ENCODE measurements at places on chromosomes 5 and 9. TPM values are rescaled to one million over a fixed set of nuclear protein-coding genes. Genes with fewer than 3 reads are reported as not detected.
A peak's percentile ranks its signal among the peaks of the same experiment; 100 is the strongest.

DNA sequence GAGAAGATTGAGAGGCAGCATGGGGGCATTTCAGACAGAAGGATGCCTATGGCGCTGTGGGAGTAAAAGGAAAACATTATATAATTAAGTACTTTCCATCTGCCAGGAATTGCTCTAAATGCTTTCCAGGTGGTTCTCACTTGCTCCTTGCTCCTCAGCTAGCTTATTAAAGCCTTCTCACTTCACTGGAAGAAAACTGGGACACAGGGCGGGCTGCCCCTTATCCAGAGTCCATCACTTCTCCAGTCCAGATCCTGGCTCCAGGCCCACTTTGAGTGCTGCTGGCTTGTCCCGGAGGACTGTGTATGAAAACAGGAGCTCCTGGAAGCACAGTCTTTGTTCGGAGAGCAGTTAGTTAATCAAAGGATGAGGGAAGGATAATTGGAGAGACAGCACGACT is 409.9 kb upstream of the ADAMTS16 start:
- DNase-seq: no peak

- DNase-seq: no peak
These were observed 118.7 kb downstream of the AUH start for GRCh38 chr9:91243029-91243428.

- no peak for DNase-seq
These were observed 25.4 kb downstream of the APBA1 start for GRCh38 chr9:69646810-69647209.

DNA sequence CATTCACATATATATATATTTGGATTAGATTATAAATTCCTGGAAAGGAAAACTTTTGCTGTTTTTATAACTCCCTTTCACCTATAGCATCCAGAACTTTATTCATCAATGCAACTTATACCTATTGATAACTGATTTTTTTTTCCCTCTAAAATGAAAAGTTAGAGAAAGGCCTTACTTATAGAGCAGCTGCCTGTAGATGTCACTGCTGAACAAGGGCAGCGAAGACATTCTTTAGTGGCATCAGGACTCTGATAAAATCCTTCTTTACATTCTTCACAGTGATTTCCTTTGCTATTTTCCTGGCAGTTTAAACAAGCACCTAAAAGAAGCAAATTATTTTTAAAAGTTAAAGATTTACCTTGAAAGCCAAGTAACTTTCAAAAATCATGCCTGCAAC is 32.3 kb upstream of the CDK5RAP2 start:
- no peak for DNase-seq

DNA sequence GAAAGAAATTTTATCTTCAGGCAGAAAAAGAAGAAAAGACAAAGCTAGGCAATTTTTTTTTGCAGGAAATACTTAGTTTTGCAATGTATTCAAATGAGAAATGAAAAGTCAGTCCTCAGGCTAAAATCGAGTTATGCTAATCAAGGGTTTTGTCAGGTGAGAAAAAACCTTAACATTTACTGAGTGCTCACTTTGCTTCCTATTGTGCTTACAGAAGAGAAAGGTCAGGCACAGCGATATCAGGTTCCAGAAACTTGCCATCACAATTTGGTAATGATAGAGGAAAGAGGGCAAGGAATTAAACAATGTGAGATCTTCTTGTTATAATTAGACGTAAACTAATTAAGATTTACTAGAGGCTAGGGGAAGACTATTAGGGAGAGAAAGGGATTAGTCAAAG is 431.7 kb upstream of the CTNND2 start:
- no peak for DNase-seq

- no peak for DNase-seq
These were observed 29.6 kb downstream of the C5orf58 start for GRCh38 chr5:170262061-170263045.

DNA sequence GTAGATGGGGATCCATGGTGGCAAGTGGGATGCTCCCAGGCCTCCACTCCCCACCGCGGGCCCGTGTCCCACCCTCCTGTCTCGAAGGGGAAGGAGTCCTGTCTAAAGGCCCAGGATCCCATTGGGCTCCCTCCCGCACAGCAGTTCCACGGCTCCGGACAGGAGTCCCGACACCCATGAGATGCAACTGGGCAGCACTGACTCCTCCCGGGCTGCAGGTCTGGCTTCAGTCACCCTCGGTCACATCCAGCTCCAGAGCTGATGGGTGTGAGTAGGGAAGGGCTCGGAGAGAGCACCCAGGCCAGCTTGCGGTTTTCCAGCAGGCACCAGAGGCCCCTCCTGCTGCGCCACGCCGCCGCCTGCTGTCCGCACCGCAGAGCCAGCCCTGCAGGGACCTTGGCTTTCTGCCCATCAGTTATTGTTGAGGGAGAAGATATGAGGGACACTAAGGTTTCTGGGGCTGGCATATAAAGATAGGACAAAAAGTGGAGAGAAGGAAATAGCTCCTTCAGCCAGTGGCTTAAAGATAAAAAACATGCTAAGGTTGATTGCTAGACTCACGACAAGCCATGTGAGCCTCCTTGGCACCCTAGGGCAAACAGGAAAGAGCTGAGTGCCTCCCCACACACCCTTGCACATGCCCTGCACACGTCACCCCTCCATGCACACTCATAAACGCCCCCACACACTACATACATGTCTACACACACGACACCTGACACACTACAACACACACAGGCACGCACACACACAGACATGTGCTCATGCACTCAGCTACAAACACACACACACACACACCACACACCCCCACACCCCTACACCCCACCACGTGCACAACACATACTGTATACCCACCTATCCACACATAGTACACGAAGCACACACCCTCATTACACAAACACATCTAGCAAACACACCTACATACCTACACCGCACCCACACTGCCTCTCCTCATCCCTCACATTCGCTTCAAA is 79.0 kb downstream of the AK8 start:
- DNase-seq: no peak

DNA sequence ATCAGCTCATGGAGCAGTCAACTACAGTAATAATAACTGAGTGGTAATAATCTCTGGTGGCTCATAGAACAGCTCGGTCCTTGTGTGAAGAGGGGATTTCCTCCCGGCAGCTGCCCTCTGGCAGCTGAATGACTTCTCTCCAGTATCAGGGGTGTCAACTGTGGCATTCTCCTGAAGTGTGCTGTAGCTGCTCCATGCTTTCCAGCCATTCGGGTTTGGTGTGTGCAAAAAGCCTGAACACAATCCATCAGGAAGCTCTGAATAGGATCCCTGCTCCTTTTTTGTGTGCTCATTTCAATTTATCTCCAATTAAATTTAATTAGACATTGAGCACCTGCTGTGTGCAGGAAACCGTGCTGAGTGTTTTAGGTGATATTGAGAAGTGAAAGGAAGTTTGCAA is 59.8 kb upstream of the BARX1 start:
- no peak for DNase-seq

- DNase-seq: peak; percentile 53
These were observed 15.7 kb downstream of the PNPLA7 start for GRCh38 chr9:137534256-137535119.

DNA sequence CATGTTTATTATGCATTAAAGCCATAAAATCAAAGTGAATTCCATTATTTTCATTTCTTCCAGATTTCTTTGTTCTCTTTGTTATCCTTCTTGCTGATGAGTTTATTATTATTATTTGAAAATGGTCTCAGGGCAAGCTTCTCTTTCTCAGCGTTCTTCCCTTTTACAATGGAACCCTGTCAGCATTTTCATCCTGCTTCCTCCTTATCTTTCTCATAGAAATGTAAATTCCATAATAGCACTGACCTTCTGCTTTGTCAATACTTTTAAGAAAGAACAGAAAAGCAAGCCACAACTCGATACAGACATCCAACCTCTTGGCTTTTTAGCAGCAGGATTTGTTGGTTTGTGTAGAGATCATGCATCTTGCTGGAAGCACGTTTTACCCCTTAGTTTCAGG is 114.0 kb upstream of the BASP1 start:
- no peak for DNase-seq

DNA sequence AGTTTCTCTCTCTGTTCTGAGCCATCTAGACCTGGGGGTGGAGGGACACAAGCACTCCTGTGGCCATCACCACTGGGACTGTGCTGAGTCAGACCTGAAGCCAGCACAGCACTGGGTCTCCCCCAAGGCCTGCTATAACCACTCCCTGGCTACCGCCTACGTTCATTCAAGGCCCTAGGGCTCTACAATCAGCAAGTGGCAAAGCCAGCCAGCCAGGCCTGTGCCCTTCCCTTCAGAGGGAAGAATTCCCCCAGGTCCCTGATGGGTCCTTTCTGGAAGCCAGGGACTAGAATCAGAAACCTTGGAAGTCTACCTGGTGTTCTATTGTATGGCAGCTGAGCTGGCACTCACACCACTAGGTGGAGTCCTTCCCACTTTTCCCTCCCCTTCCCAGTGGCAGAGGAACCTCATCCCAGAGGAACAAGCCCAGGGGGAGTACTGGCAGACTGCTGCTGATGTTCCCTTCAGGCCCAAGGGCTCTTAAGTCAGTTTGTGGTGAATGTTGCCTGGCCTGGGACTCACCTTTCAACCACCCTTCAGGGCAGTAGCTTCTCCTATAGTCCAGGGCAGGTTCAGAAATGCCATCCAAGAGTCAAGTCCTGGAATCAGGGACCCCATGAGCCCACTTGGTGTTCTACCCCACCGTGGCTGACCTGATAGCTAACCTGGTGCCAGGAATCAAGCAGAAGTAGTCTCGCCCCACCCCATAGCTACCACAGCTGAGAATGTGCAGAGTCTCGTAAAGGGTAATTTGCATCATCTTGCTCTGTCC is 20.0 kb downstream of the JMY start:
- no peak for DNase-seq

GRCh38 chr5:116410336-116410890 is 164.2 kb downstream of the SEMA6A start:
- DNase-seq: no peak

DNA sequence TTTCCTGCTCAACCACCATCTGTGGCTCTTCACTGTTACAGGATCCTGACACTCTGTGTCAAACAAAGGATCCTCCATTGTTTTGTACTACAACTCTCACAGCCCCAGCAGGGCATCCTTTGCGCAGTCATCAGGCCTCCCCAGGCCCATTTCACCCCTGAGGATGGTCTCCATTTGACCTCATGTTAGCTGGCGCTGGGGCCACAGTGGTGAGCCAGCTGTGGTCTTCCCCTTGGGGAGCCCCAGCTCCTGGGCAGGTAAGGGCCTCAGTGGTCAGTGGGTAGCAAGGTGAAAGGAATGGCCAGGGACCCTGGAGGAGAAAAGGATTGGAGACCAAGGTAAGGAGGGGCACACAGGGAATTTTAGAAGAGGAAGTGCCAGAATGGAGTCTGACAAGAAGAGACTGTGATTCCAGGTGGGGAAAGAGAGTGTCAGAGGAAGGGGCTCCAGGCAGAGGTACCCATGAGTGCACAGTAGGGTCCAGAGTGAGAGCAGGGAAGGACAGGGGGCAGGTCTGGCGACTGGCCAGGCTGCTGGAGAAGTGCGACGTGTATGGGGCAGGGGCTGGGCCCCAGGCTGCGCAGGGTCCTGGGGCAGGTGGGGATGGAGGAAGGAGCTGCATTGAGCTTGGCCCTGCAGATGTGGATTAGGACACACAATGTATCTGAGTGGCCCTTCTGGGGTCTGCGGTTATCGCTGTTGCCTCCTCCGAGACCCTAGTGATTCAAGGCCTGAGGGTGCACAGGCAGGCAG is 109.9 kb downstream of the PHF2 start:
- no peak for DNase-seq

GRCh38 chr5:111107371-111107770 is 15.2 kb downstream of the WDR36 start:
- no peak for DNase-seq

DNA sequence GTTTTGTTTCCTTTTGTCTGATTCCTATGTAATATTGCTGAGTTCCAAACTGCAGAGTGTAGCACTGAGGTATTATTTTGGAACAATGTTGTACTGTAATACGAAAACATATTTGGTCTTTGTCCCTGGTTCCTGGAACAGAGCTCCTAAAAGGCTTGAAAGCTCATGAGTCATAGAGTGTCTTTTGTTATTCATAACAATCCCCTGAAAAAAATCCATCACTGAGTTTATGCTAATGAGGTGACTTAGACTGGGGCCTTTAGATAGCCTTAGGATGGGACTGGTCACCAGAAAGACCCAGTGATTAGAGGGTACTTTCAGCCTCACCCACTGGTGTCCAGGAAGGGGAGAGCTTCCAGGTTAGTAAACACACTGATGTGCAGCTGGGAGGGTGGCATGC is 132.7 kb upstream of the POU5F2 start:
- DNase-seq: no peak

- DNase-seq: no peak
These were observed 224.1 kb upstream of the TBCA start for GRCh38 chr5:78000191-78000590.

DNA sequence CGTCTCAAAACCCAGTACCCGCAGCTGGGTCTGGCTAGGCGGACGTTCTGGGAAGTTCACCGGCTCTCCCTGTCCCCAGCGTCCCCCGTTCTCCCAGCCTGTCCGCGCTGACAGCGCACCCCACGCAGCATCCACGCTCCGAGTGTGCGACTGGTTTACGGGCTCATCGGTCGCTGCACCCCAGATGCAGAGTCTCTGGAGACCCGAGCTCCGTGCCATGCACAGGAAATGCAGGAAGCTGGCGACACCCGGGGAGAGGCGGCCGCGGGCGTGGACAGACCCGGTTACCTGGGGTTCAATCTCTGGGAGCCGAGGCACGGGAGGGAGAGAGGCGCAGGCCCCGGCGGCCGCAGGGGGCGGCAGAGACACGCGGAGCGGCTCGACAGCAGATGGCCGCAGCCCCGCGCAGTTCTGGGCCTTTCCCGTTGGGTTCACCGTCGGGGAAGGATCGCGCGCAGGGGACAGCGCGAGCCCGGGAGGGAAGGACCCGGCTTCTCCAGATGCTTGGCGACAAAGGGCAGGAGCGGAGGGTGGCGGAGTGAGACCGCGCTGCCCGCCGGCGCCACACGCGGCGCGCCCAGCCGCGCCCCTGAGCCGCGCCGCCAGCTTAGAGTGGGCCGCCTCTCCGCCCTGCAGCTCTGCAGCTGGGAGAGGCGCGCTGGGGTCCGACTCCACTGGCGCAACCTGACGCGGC is 558 bp downstream of the SHROOM1 start:
- DNase-seq: peak; percentile 86

The SPATA31C1 gene
- not detected for polyA plus RNA-seq

The EIF4EBP3 gene
- polyA plus RNA-seq: 8.6 TPM

The TAL2 gene
- polyA plus RNA-seq: 18.6 TPM

The NFIB gene
- polyA plus RNA-seq: 84.4 TPM

The C5orf52 gene
- polyA plus RNA-seq: not detected

The LMX1B gene
- polyA plus RNA-seq: 0.28 TPM

The HSPB3 gene
- 123 TPM for polyA plus RNA-seq

The LPAR1 gene
- 30.1 TPM for polyA plus RNA-seq

The TMEM252 gene
- polyA plus RNA-seq: 1.8 TPM

The UBAP1 gene
- 39.4 TPM for polyA plus RNA-seq
